ENCODE measurements at places on chromosomes 6 and 20.

DNA sequence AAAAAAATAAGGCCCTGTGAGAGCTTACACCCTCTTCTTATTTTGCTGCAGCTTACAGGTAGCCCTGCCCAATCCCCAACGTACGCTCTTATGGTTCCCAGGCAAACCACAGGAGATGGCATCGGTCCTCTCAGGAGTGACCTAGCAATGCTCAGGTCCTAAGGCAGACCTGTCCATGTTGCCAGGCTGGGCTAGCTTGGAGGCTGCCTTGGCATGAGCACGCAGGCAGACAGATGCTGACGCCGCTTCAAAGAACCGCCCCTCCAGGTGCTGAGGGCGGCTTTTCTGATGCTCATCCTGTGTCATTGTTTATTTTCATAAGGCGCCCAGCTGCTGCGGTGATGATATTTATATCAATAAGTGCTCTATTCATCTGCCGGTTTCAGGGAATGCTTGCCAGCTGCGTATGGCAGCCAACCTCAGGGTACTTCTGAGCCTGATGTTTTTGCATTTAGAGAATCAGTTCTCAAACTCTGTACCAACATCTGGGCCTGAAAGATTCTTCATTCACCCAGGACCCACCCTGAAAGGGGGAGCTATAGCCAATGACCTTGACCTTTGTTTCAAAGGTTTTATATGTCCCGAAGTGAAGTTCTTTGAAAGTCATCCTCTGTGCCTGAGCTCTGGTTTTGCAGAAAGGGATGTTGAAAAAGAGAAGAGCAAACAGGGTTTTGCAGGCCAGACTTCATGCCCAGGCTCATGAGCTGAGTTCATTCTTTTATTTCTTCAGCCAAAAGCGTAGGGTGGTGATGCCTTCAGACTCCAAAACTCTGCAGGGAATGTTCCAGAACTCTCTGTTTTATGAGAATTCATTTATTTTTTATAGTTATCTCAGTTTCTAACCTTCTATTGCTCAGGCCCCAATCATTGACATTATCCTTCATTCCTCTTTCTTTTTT is 475.6 kb upstream of the CHD6 start:
- no peaks in the 10 kb centered on the region for H3K36me3 ChIP-seq
- no peaks in the 10 kb centered on the region for H3K4me1 ChIP-seq
- no peak for DNase-seq
- H3K27me3 ChIP-seq = no peaks in the 10 kb centered on the region

- H3K36me3 ChIP-seq = no peaks in the 10 kb centered on the region
- H3K27ac ChIP-seq = no peak overlapping the region
- no peaks in the 10 kb centered on the region for H3K4me1 ChIP-seq
These were observed 94.9 kb upstream of the NKX2-2 start for GRCh38 chr20:21608777-21609176.

GRCh38 chr6:93088621-93089501 is 330.5 kb downstream of the EPHA7 start:
- no peaks in the 10 kb centered on the region for H3K27me3 ChIP-seq
- no peak overlapping the region for H3K27ac ChIP-seq
- no peaks in the 10 kb centered on the region for H3K36me3 ChIP-seq

DNA sequence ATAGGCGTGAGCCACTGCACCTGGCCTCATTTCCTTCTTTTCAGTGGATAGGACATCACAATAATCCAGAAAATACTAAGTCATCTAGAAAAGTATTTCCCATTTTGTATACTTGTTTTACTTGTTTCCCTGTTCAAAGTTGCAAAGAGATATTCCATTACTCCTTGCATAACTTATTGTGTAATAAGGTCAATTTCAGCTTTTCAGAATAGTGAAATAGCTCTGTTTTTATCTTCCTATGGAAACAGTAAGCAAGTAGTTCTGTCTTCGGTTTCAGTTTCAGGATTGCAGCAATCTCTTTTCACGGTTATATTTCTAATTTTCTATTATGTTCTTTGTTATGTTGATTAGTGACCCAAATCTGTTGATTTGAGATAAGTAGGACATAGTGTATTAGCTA is 6.0 kb downstream of the STX11 start:
- H3K36me3 ChIP-seq = peaks cover 22% of the 10 kb centered on the region
- peak overlapping the region; percentile 86 for H3K27ac ChIP-seq
- DNase-seq = no peak
- peaks cover 54% of the 10 kb centered on the region for H3K4me1 ChIP-seq
- no peaks in the 10 kb centered on the region for H3K27me3 ChIP-seq

- no peak overlapping the region for H3K27ac ChIP-seq
- DNase-seq = no peak
- H3K4me3 ChIP-seq = no peak overlapping the region
These were observed 20.2 kb upstream of the PAQR8 start for GRCh38 chr6:52341561-52342260.

- no peak for DNase-seq
- peaks cover 2% of the 10 kb centered on the region for H3K36me3 ChIP-seq
- peaks cover 10% of the 10 kb centered on the region for H3K4me1 ChIP-seq
- no peak overlapping the region for H3K27ac ChIP-seq
- no peak overlapping the region for H3K4me3 ChIP-seq
- no peaks in the 10 kb centered on the region for H3K27me3 ChIP-seq
These were observed 25.3 kb downstream of the MBOAT1 start for GRCh38 chr6:20186981-20187380.

DNA sequence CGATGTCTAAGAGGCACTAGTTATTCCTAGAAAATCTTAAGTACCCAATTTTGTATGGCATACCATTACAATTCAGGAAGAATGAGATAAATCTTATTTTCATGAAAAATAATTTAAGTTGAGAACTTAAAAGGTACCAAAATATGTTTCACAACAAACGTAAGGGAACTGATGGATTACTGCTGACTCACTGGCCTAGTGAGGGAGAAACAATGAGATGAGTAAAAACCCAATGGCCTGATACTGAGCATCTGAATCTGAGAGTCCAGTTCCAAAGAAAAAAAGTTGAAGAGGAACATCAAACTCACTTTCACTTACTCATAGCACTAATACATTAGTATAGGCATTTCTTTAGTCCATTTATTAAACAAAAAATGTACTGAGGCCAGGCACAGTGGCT is 56.0 kb downstream of the MDN1 start:
- peaks cover 46% of the 10 kb centered on the region for H3K36me3 ChIP-seq
- H3K4me3 ChIP-seq = no peak overlapping the region
- H3K27me3 ChIP-seq = no peaks in the 10 kb centered on the region
- no peaks in the 10 kb centered on the region for H3K4me1 ChIP-seq
- no peak overlapping the region for H3K27ac ChIP-seq

DNA sequence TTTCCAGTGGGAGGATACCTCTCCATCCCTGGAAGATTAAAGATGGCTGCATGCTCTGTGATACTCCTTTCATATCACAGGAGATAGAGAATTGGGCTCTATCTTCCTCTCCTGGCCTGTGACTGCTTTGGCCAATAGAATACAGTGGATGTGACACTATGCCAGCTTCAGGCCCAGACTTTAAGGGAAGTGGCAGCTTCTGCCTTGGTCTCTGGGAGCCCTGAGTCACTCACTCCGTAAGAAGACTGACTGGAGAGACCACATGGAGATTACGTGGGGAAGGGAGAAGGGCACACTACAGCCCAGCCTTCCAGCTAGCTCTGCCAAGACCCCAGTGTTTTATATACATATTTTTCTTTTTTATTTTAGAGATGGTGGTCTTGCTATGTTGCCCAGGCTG is 10.4 kb upstream of the MMP9 start:
- H3K27ac ChIP-seq = peak overlapping the region; percentile 5
- no peak overlapping the region for H3K4me3 ChIP-seq
- DNase-seq = no peak
- H3K36me3 ChIP-seq = no peaks in the 10 kb centered on the region
- peaks cover 6% of the 10 kb centered on the region for H3K27me3 ChIP-seq

DNA sequence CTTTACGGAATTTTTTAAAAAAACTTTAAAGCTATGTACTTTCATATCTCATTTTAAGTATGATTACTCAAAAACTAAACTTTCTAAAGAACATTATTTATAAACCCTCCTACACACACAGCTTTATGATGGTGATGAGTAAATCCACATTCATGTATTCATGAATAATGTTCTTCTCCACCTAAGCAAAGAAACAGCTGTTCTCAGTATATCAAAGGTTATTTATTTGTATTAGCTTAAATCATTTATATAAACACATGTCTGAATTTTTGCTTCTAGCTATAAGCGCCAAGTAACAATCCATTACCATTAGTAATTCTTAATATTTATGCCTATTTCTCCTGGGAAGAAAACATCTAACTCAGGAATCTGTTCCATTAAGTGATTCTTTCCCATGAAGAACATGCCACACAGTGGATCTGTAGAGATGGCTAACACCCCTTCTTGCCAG is 63.3 kb downstream of the SMLR1 start:
- H3K4me1 ChIP-seq = no peaks in the 10 kb centered on the region
- no peak overlapping the region for H3K4me3 ChIP-seq
- no peaks in the 10 kb centered on the region for H3K27me3 ChIP-seq
- H3K27ac ChIP-seq = no peak overlapping the region
- H3K36me3 ChIP-seq = no peaks in the 10 kb centered on the region
- no peak for DNase-seq

- no peak overlapping the region for H3K27ac ChIP-seq
- H3K27me3 ChIP-seq = no peaks in the 10 kb centered on the region
- H3K4me1 ChIP-seq = no peaks in the 10 kb centered on the region
- H3K36me3 ChIP-seq = no peaks in the 10 kb centered on the region
- no peak overlapping the region for H3K4me3 ChIP-seq
These were observed 29.1 kb upstream of the TENT5A start for GRCh38 chr6:81781624-81782023.

- peaks cover 62% of the 10 kb centered on the region for H3K27me3 ChIP-seq
- no peak overlapping the region for H3K27ac ChIP-seq
- H3K4me1 ChIP-seq = no peaks in the 10 kb centered on the region
- DNase-seq = no peak
These were observed 42.8 kb upstream of the GLP1R start for GRCh38 chr6:39005774-39006173.

- H3K27ac ChIP-seq = no peak overlapping the region
- H3K27me3 ChIP-seq = no peaks in the 10 kb centered on the region
- H3K36me3 ChIP-seq = no peaks in the 10 kb centered on the region
- DNase-seq = no peak
These were observed 232.6 kb upstream of the CDYL start for GRCh38 chr6:4543596-4543995.

GRCh38 chr6:153131037-153131981 is at the start of gene RGS17:
Gene RGS17 (minus strand): TSS chr6:153131282. CDS start chr6:153044018, 87,264 bp downstream.
- peaks cover 33% of the 10 kb centered on the region for H3K27me3 ChIP-seq
- peak; percentile 20 for DNase-seq
- peaks cover 21% of the 10 kb centered on the region for H3K4me1 ChIP-seq
- no peak within 1 kb of the TSS for H3K27ac ChIP-seq
- H3K4me3 ChIP-seq = peak within 1 kb of the TSS; percentile 67
- no peaks in the 10 kb centered on the region for H3K36me3 ChIP-seq

- H3K4me3 ChIP-seq = peak overlapping the region; percentile 90
- H3K4me1 ChIP-seq = peaks cover 30% of the 10 kb centered on the region
- no peak for DNase-seq
These were observed 1.2 kb upstream of the CD164 start for GRCh38 chr6:109383438-109383940.
